Activated naive CD4-positive, alpha-beta T cell (primary cell): ENCODE measurements at places on chromosomes 2 and 18.

GRCh38 chr18:75071484-75071785, 137.5 kb downstream of the PTGR3 start:
- DNase-seq, result no peak

- DNase-seq, result no peak
Observed at GRCh38 chr2:203122317-203122986, 107.8 kb downstream of the NBEAL1 start.

DNA sequence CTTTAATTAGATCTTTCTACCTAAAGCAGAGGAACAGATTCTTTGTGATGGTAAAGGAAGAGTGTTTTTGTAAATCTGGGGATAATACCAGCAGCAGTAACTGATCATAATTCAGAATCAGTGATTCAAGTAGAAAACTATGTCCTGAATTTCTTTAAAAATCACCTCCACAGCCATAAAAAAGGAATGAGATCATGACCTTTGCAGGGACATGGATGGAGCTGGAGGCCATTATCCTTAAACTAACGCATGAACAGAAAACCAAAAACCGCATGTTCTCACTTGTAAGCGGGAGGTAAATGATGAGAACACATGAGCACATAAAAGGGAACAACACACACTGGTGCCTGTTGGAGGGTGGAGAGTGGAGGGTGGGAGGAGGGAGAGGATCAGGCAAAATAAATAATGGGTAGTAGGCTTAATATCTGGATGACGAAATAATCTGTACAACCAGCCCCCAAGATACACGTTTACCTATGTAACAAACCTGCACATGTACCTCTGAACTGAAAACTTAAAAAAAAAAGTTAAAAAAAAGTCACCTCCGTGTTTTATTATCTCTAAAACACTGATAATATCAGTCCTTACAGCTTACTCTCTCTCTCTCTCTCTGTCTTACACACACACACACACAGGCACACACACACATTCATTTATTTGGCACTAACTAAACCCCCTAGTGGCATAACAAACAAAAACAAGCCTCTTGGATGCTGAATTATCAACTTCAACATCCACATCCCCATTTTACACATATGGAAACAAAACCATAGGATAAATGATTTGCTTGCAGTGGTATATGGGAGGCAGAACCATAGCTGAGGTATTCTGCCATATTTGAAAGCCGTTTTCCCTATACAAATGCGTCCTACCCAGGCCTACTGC, 1.4 kb downstream of the TM4SF20 start:
- no peak for DNase-seq

DNA sequence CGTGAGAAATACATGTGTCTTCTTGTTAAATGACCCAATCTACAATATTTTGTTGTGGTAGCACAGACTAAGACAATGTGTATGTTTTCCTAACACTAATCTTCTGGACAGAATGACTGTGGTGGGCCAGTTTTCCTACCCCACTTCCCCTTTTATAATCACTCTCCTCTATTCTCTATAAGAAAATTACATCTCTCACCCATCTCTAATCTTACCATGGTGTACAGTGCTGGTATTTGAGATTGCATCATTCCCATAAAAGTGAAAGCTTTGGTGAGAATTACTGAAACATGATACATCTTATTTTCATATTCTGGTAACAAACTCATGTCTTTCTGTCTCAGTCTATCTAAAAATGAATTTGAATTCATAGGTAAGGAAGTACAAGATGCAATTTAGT, 40.5 kb downstream of the CAVIN2 start:
- no peak for DNase-seq

GRCh38 chr18:79402977-79403722, 7.4 kb downstream of the NFATC1 start:
- no peak for DNase-seq

DNA sequence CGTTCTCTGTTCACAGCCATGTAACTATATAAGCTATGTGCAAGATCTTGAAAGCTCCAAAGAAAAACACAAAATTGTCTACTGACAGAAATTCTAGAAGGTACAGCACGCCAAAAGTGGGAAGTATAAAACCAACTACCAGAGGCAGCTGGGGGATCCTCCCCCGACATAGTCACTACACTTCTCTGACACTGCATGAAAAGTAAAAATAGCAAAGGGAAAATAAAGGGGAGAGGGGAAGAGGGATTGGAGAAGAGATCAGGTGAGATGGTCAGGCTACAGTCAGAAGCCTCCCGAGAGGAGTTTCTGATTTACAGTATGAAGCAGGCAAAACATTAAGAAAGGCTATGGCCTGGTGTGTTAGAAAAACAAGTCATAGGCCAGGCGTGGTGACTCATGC, 39.8 kb upstream of the PCBP1 start:
- no peak for DNase-seq
